HepG2 (cell line): ENCODE measurements at places on chromosomes 3 and 15. TPM values are rescaled to one million over a fixed set of nuclear protein-coding genes. Genes with fewer than 3 reads are reported as not detected.
A peak's percentile ranks its signal among the peaks of the same experiment; 100 is the strongest.

DNA sequence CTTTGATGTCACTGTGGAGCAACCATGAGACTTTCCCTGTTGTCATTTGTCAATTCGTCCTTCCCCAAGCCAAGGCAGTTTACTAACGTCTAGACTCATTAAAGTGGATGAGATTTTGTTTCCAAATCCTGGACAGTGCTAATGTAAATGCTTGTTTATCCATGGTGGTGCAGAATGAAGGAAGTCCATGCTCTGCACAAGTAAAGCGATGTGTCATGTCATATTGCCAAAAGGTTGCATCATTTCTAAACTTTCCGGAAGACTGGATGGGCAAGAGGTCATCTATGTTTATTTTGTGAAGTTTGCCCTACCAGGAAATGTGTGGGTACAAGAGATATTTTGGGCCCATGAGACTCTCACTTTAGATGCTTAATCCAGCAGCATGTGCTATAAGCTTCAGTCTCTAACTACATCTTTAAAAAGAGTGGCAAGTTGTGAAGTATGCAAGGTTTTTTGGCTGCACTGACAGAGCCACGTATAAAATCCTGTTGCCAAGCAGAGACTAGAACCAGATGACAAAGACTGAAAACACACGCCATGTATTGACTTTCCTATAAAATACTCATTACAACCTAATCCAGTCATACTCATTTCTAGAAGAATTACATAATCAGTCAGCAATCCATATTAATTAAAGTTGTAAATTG is 72.1 kb upstream of the FNDC3B start:
- no peaks in the 10 kb centered on the region for H3K27me3 ChIP-seq
- DNase-seq = peak; percentile 96
- H3K36me3 ChIP-seq = no peaks in the 10 kb centered on the region

- H3K27me3 ChIP-seq = no peaks in the 10 kb centered on the region
- DNase-seq = no peak
- H3K27ac ChIP-seq = no peak overlapping the region
- H3K4me3 ChIP-seq = no peak overlapping the region
- no peaks in the 10 kb centered on the region for H3K36me3 ChIP-seq
Measured at GRCh38 chr15:47551546-47551945, 165.8 kb upstream of the SEMA6D start.

- H3K27ac ChIP-seq = no peak overlapping the region
- no peak overlapping the region for H3K4me3 ChIP-seq
- no peak for DNase-seq
Measured at GRCh38 chr3:68274286-68274685, 619.9 kb upstream of the SUCLG2 start.

- no peak overlapping the region for H3K4me3 ChIP-seq
- no peaks in the 10 kb centered on the region for H3K36me3 ChIP-seq
- no peak overlapping the region for H3K27ac ChIP-seq
- H3K4me1 ChIP-seq = no peaks in the 10 kb centered on the region
- DNase-seq = peak; percentile 6
Measured at GRCh38 chr3:190070622-190071347, 49.9 kb downstream of the P3H2 start.

DNA sequence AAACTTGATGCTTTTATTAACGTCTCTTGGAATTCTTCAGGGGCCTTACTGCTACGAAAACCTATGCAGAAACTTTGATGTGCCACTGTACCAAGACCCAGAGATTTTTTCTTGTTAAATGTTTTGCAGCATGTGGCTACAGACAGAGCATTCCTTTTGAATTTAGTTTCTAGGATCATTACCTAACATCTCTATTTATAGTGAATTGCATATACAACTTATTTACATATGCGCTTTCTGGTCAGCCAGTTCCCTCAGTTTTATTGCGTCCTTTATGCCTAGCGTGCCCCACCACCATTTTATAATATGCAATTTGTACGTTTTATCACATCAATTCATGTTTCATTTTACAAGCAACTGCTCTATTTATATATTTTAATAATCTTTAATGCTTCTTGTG is 46.2 kb upstream of the AGTR1 start:
- H3K36me3 ChIP-seq = no peaks in the 10 kb centered on the region
- H3K4me1 ChIP-seq = peaks cover 6% of the 10 kb centered on the region; the same call in 1 of the 2 replicates
- no peak overlapping the region for H3K27ac ChIP-seq

DNA sequence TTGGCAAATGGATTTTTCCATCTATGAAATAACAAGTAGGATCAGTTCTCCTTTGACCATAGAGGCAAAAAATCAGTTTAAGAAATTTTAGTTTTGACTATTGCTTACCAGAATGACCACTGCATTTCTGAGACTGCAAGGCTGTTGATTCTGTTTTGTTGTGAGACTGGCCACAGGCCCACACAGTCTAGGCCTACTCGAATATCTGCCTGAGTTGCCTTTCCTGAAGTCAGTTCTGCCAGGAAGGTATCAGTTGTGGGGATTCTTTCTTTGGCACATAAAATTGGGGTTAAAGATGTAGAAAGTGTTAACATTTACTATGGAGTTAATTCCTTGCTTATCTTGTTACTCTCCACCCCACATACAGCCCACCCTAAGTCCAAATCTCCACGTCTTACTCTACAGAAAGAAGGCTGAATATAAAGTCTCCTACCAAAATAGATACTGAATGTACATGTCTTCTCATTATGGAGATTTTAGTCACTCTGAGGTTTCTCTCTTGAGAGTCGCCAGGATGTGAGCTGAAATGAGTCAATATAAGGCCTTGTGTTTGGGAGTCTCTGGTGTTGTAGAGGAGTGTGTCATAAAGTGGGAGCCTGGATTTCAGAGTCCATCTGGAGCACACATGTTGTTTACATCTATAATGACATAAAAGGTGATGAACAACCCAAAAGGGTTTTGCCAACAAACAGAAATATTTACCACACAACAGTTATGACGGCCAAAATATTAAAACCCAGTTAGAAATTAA is 45.0 kb upstream of the WWTR1 start:
- DNase-seq = no peak
- H3K4me3 ChIP-seq = no peak overlapping the region
- no peak overlapping the region for H3K27ac ChIP-seq
- no peaks in the 10 kb centered on the region for H3K27me3 ChIP-seq
- H3K36me3 ChIP-seq = no peaks in the 10 kb centered on the region
- peaks cover 13% of the 10 kb centered on the region; the same call in 1 of the 2 replicates for H3K4me1 ChIP-seq

DNA sequence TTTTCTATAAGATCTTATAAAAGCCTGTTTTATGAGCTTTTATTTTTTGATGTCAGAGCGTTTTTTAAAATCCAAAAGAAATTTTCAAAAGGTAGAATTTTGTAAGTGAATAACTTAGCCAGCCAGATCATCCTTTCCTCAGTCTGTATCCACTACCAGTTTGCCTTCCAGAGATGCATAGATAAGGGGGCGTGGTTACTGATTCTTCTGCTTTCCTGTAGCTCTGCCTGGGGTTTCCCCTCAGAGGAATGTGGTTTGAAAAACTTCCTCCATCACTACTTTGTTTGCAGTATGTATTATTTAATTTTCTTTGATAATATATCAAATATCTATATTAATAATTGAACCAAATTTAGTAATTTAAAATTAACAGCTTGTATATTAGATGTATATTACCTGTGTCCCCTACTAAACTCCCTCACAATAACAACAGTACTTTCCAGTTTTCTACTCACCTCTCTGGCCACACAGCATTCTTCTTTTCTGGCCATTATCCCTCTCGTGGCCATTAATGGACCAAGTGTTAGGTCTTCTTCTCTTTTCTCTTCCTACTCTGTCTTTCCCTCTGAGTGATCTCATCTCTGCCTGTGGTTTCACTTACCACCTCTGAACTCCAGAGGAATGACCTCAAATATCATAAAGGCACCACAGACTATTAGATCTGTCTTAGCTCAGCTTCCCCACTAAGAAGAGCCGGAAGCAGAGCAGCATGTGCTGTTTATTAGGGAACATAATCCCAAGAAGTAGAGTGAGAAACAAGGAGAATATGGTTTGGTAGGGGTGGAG is 239.7 kb downstream of the UBE2E2 start:
- no peak overlapping the region for H3K4me3 ChIP-seq
- H3K27ac ChIP-seq = no peak overlapping the region
- no peaks in the 10 kb centered on the region for H3K36me3 ChIP-seq
- no peaks in the 10 kb centered on the region for H3K4me1 ChIP-seq
- no peak for DNase-seq

- DNase-seq = peak; percentile 49
- H3K36me3 ChIP-seq = no peaks in the 10 kb centered on the region
- no peaks in the 10 kb centered on the region for H3K27me3 ChIP-seq
- H3K27ac ChIP-seq = no peak overlapping the region
- peaks cover 62% of the 10 kb centered on the region for H3K4me1 ChIP-seq
- H3K4me3 ChIP-seq = no peak overlapping the region
Measured at GRCh38 chr3:66822186-66823008, 175.7 kb upstream of the KBTBD8 start.

- H3K4me1 ChIP-seq = peaks cover 29% of the 10 kb centered on the region
- DNase-seq = no peak
- H3K36me3 ChIP-seq = no peaks in the 10 kb centered on the region
- H3K4me3 ChIP-seq = no peak overlapping the region
Measured at GRCh38 chr3:152400887-152401286, 132.2 kb downstream of the MBNL1 start.

DNA sequence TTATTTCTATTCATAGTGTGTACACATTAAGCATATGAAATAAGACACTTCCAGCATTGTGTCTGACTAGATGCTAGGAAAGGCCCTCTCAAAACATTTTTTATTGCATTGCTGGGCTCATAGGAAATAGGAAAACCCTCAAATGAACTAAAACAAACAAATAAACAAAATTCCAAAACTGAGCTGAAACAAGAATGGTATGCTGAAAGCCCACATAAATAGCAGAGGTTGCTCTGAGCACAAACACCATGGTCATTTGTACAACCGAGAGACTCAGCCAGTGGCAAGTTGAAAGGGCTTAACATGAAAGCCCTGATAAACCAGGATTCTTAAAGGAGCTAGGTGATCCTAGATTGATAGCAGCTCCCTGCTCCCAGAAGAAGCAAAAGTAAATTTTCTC is 310.0 kb upstream of the WNT5A start:
- no peak overlapping the region for H3K4me3 ChIP-seq
- no peaks in the 10 kb centered on the region for H3K27me3 ChIP-seq
- no peaks in the 10 kb centered on the region for H3K36me3 ChIP-seq
- H3K4me1 ChIP-seq = no peaks in the 10 kb centered on the region
- H3K27ac ChIP-seq = no peak overlapping the region
- no peak for DNase-seq

DNA sequence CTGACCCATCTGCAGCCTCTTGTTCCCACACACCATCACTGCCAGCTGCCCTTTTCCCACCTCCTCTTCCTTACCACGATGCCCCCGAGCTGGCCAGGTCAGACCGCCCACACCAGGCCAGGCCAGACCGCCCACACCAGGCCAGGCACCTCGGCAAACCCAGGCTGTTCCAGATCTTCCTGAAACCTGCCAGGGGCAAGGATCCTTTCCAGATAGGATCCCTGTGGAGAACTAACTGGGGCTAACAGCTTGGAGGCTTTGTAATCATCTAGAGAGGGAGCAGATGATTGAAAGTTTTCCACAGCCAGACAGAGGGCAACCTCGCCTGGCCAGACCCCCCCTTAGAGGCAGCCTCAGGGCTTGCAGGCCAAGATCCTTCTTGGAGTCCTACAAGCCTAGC is 287.3 kb upstream of the TLE3 start:
- no peak overlapping the region for H3K27ac ChIP-seq
- H3K4me1 ChIP-seq = no peaks in the 10 kb centered on the region
- DNase-seq = no peak
- no peaks in the 10 kb centered on the region for H3K36me3 ChIP-seq
- H3K4me3 ChIP-seq = no peak overlapping the region
- H3K27me3 ChIP-seq = peaks cover 5% of the 10 kb centered on the region; the same call in 1 of the 3 replicates

GRCh38 chr3:97510795-97511194 is 253.8 kb upstream of the ARL6 start:
- no peak overlapping the region for H3K4me3 ChIP-seq
- no peak for DNase-seq
- no peaks in the 10 kb centered on the region for H3K27me3 ChIP-seq
- no peaks in the 10 kb centered on the region for H3K4me1 ChIP-seq
- H3K27ac ChIP-seq = no peak overlapping the region

- H3K4me3 ChIP-seq = peak overlapping the region; percentile 98
- peak; percentile 14 for DNase-seq
- H3K27ac ChIP-seq = peak overlapping the region; percentile 81
- peaks cover 39% of the 10 kb centered on the region for H3K4me1 ChIP-seq
- peaks cover 3% of the 10 kb centered on the region; the same call in 1 of the 3 replicates for H3K27me3 ChIP-seq
Measured at GRCh38 chr3:196569003-196569516, 600 bp downstream of the FBXO45 start.

DNA sequence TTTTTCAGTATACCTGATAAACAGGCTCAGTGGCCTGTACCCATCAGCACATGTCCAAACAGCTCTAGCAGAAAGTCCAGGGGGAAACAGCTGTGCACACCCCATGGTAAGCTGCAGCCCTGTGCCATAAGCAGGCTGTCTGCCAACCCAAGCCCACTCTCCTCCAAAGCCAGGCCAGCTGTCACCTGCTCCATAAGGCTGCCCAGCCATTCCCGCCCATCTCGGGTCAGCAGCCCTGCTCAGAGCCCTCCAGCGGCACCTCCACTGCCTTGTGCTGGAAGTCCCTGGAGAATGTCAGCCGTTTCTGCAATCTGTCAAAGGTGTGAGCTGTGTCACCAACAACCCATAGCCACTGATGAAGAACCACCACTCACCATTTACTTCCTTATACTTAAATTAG is 82.0 kb downstream of the NTRK3 start:
- no peak for DNase-seq
- H3K4me1 ChIP-seq = no peaks in the 10 kb centered on the region
- H3K4me3 ChIP-seq = no peak overlapping the region
- no peaks in the 10 kb centered on the region for H3K36me3 ChIP-seq
- no peaks in the 10 kb centered on the region for H3K27me3 ChIP-seq

DNA sequence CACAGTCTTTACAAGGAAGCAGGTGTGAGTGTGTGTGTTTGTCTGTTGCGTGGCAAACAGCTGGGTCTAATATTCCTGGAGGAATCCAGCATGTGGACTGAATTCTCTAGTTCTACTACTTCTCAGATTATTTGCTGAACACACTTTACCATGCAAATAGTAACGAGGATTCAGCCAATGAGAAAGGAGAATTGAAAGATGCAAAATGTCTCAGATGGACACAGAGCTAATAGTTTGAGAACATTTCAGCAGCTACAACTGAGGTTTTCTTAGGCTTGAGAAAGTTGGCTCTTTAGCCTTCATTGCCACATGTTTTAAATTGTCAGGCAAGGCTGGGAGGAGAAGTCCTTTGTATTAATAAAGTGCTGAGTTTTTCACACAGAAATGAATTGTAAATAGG is 568.0 kb upstream of the MDFIC2 start:
- no peaks in the 10 kb centered on the region for H3K36me3 ChIP-seq
- no peaks in the 10 kb centered on the region for H3K4me1 ChIP-seq
- no peak overlapping the region for H3K27ac ChIP-seq
- no peak for DNase-seq
- no peak overlapping the region for H3K4me3 ChIP-seq
- peaks cover 3% of the 10 kb centered on the region; the same call in 1 of the 3 replicates for H3K27me3 ChIP-seq

ZNF620 gene
- polyA plus RNA-seq = 2.3 TPM in 2 replicates

LRRC2 gene
- 0.51 and 0.58 TPM in 2 replicates for polyA plus RNA-seq

CIDEC gene
- 10.4 and 19.6 TPM in 2 replicates for polyA plus RNA-seq

TMCC1 gene
- 264 and 329 TPM in 2 replicates for polyA plus RNA-seq

DISP2 gene
- polyA plus RNA-seq = 0.07 and 0.32 TPM in 2 replicates

NR2E3 gene
- polyA plus RNA-seq = not detected in 2 replicates

TMEM207 gene
- polyA plus RNA-seq = not detected in 2 replicates

DPH6 gene
- polyA plus RNA-seq = 7.2 and 10.2 TPM in 2 replicates
